ENCODE measurements at places on chromosomes 3 and 15.

DNA sequence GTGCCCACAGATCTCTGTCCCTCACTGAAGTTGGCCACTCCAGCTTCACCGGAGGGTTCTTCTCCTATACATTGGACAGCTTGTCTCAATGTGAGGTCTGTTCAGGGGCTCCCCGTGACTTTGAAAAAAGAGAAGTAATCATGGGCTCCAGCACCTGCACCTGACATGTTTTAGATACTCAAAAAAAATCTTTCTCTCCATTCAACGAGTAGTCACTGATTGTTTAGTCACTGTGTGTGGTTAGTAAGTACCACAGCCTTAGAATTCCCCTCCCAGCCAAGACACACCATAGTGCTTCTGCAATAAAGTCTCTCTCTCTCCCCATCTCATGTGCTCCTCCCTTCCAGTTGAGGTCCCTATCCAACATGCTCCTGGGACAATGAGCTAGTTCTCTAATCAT is 18.6 kb downstream of the CCR9 start:
- no peak for DNase-seq

DNA sequence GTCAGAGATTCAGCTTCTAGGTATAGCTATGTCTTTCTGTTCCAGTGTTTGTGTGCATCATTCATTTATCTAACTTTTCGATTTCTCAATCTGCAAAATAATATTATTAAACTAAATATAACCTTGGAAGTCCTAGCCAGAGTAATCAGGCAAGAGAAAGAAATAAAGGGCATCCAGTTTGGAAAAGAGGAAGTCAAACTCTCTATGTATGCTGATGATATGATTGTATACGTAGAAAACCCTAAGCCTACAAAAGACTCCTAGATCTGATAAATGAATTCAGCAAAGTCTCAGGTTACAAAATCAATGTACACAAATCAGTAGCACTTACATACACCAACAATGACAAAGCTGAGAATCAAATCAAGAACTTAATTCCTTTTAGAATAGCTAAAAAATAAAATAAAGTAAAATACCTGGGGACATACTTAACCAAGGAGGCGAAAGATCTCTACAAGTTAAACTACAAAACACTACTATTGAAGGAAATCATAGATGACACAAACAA is 718.2 kb downstream of the NTRK3 start:
- DNase-seq: no peak

- DNase-seq: no peak
Measured at GRCh38 chr15:84035399-84035766, 200.2 kb upstream of the GOLGA6L4 start.

DNA sequence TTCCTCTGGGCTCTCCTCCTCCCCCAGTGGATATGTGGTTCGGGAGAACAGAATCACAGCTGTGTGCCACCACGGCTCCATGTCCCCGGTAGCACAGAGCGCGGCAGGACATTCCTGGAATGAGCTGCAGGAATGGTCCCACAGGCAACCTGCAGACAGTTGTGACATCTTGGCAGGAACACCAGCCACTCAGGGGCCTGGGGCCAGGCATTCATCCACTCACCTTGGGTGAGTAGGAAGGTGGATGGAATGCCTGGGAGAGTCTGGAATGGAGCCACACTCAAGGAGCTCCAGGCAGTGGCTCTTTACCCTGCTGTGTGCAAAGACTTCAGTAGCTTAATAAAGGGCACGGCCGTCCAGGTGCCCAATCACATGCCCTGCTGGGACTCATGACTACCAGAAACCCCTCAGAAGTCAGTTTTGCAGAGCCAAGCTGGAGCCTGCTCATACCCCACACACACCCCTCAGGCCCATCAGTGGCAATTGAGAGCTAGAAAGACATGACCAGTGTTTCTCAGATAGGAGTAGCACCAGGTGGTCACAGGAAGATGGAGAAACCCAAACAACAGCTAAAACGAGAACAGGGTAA is 117.3 kb upstream of the PRR20G start:
- no peak for DNase-seq

GRCh38 chr3:100899440-100900091 is 93.7 kb downstream of the ABI3BP start:
- no peak for DNase-seq

DNA sequence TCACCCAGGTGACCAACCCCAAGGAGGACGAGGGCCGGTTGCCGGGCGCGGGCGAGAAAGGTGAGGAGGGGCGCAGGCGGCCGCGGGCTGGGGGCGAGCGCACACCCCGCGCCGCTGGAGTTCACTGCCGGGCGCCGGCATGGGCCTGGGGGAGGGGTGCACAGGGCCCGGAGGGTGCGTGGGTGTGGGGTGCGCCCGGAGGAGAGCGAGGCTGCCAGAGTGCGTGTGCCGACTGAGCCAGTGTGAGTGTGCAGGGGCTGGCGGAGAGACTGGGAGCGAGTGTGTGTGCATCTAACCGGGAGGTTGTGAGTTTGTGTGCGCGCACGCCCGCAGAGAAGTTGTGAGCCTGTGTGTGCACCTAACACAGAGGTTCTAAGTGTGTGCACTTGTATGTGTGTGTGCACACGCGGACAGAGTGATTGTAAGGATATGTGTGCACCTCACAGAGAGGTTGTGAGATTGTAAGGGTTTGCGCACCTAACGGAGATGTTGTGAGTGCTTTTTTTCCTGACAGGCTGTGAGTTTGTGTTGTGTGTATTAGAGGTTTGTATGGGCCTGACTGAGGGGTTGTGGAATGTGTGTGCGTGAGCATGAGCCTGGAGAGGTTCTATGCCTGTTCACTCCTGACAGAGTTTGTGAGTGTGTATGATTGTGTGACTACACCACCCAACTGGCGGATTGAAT is 681 bp downstream of the CTDSPL start:
- DNase-seq: no peak

DNA sequence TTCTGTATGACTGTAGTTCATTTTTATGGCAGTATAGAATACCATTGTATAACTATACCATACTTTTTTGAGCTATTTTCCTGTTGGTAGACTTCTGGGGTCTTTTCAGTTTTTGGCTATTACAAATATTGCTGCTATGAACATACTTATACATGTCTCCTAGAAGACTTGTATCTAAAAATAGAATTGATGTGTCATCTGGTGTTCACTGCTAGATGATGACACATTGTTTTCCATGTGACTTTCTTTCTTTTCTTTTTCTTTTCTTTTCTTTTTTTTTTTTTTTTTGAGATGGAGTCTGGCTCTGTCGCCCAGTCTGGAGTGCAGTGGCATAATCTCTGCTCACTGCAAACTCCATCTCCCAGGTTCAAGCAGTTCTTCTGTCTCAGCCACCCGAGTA is 69.8 kb downstream of the SH3GL3 start:
- DNase-seq: no peak

- no peak for DNase-seq
Measured at GRCh38 chr3:142244056-142244455, 18.7 kb upstream of the GK5 start.

- no peak for DNase-seq
Measured at GRCh38 chr15:20353966-20354883, 187.4 kb downstream of the GOLGA6L6 start.
